ENCODE measurements at places on chromosomes 13 and 19.

DNA sequence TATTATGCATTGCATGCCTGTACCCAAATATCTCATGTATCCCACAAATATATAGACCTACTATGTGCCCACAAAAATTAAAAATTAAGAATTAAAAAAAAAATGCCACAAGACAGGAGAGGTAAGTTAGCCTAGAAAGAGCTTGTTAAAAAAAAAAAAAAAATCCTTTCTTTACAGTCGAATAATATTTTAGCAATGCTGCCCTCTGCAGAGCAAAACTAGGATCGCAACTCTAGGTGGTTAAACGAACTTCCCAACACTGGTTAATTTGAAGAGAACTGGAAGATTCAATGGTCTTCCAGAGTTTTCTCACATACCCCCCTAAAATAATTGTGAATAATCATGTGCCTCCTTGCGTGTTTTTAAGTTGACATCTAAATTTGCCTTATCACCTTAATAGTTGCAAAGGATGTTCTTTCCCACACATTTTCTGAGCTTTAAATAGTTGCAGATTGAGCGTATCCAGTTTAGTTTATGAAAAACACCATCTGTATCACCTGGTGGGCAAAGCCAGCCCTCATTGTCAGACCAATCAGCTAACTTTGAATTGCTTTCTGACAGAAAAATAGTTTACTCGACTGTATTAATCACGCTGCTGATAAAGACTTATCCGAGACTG is 47.4 kb upstream of the RCBTB2 start:
- peak; percentile 20 for DNase-seq

GRCh38 chr13:44236370-44236769 is 137.3 kb upstream of the SERP2 start:
- DNase-seq: no peak

DNA sequence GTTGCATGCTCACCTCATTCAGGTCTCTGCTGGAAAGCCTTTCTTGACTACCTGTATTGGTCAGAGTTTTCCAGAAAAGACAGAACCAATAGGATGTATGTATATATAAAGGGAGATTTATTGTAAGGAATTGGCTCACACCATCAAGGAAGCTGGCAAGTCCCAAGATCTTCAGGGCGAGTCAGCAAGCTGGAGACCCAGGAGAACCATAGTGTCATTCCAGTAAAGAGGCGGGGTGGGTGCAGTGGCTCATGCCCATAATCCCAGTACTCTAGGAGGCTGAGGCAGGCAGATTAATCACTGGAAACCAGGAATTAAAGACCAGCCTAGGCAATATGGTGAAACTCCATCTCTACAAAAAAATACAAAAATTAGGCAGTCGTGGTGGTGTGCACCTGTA is 30.4 kb upstream of the FARP1 start:
- no peak for DNase-seq

DNA sequence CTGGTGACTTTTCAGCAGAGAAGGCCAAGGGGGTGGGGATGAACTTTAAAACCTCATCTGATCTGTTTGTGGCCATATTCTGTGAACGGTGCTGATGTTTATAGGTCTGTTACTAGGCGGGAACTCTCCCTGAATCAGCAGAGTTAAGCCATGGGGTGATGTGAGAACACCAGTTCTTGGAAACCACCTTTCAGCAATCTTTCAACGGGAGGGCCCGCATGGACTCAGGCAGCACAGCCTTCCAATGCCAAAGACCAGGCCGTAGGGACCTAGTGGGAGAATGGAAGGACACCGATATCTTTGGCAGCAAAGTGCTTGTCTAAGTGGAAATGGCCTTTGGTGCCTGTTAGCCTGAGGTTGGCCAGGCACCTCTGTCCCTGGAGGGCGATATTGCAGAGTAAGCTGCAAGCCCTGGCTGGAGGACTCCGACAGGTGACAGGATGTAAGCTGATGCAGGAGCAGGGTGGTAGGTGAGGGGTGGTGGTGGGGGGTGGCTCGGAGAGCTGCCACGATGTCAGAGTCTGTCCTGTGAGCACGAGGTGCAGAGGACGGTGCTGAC is 57.0 kb downstream of the ERCC5 start:
- DNase-seq: no peak

- no peak for DNase-seq
Observed at GRCh38 chr13:111345682-111346081, 25.2 kb downstream of the TEX29 start.

DNA sequence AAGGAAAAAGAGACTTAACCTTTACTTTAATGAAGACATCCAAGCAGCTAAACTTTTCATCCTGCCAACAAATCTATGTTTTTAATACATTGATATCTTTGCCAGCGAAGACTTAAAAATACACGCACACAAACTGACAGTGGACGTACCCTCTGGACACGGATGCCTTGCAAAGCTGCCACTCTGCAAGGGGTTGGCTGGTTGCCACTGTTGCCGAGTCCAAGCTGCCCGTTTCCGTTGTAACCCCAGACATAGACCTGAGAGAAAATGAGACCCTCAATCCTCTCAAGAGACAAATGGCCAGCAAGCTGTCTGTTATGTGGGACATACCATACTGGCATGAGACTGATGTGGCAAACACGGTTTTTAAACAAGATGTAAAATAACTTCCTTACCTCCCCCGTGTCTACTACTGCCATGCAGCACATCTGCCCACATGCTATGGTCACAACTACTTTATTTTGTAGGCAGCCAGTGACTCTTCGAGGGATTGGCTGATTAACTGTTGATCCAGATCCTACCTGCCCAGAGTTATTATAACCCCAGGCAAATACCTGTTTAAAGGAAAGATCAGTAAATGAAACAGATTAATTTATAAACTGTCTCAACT is 21.2 kb downstream of the RCBTB2 start:
- DNase-seq: no peak

DNA sequence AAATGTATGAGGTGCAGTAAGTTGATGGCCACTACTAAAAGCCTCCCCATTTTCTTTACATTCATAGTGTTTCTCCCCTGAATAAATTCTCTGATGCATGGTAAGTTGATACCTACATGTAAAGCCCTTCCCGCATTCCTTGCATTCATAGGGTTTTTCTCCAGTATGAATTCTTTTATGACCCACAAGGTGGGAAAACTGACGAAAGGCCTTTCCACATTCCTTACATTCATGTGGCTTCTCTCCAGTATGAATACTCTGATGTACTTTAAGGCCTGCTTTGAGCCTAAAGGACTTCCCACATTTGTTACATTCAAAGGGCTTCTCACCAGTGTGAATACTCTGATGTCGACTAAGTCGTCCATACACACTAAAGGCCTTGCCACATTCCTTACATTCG is 20.5 kb downstream of the ZNF607 start:
- no peak for DNase-seq

DNA sequence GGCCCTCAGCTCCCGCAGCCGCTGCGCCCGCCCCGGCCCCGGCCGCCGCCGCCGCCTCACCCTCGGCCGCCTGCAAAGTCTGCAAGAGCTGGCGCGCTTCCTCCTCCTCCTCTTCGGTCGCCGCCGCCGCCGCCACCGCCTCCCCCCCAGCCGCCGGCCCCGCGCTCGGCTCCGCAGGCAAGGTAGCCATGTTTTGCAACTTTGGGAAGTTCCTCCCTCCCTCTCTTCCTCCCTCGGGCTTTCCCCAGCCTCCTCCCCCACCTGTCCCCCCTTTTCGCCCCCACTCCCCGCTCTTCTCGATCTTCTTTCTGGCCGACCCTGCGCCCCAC is 433 bp downstream of the SIX5 start:
- no peak for DNase-seq

- no peak for DNase-seq
Observed at GRCh38 chr13:32454886-32455593, 27.1 kb upstream of the N4BP2L1 start.

- DNase-seq: no peak
Observed at GRCh38 chr13:97058926-97059325, 64.7 kb upstream of the OXGR1 start.

- DNase-seq: no peak
Observed at GRCh38 chr19:40682431-40682964, 8.0 kb downstream of the NUMBL start.

- no peak for DNase-seq
Observed at GRCh38 chr13:74037762-74038161, 96.4 kb downstream of the KLF12 start.
